Activated T-helper 2 cell treated with anti-CD3 and anti-CD28 coated beads, Interferon-gamma antibody, Interleukin-2, Interleukin-4, amounts not matched to agents 10 μg/mL and 5 μg/mL and 100 μg/mL, durations not matched to agents 14 hours and 24 hours and 36 hours (primary cell): ENCODE measurements at places on chromosomes 7 and 10.

- DNase-seq, result no peak
Measured at GRCh38 chr7:37310327-37311080, 138.2 kb downstream of the ELMO1 start.

DNA sequence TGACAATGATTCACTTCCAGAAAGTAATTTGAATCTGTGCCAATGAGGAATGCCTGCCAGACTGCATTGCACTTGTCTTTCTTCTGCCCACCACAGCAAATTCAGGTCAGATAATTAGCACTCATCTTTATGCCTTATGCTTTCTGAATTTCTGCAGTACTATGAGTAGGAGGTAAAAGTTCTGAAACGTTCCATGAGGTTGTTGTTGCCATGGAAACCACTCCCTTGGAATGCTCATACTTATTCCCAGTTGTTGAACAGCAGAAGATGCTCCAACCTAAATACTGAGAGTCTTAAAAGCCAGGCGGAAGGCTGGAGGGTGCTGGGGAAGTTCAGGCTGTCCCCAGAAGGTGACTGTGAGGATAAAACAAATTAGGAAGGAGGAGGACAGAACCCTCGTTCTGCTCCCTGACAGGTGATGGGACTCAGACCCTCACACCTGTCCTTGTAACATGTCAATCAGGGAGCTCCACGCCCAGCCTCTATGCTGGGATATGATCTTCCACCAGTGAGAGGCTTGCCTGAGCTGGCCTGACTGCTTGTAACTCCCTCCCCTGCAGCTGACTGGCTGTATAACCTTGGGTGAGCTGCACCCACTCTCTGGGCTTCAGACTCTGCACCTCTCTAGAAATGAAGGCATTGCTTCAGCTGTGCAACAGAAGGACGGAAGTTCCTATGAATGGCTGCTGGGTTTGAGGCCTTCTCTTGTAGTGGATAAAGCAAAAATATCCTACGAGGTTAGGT, 554.3 kb upstream of the MGMT start:
- no peak for DNase-seq

GRCh38 chr10:87866412-87866974, 3.1 kb downstream of the PTEN start:
- no peak for DNase-seq

DNA sequence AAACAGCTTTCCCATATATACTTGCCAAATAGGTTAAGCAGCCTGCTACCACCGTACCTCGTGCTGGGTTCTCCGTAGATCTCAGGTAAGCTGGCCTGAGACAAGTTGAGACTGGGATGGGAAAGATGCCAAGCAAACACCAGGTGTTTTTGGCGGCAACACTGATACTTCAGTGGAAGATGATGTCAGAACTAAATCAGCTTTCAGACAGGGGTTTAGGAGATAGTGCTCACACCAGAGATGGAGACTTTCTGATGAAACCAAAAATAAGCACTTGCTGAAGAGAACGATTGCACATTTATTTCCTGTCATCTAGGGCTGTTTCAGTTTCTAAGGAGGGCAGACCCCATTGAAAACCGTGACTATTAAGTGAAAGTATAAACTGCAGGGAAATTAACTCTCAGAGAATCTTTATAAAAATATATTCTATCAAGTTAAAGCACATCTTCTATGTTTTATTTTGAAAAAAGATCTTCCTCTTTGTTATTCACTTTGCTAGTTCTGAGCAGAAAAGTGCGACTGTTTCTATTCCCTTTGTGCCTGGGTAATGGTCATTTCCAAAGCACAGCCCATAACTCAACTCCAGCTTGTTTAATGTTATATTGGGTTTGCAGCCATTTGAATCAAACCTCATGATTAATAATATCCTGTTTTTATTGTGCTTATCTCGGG, 149.9 kb downstream of the CPED1 start:
- no peak for DNase-seq

GRCh38 chr10:121154846-121155245, 303.7 kb downstream of the WDR11 start:
- DNase-seq, result no peak

- no peak for DNase-seq
Measured at GRCh38 chr7:26328498-26329390, 37.1 kb downstream of the SNX10 start.

GRCh38 chr10:101829561-101830315, 11.5 kb upstream of the OGA start:
- peak; percentile 54 for DNase-seq

DNA sequence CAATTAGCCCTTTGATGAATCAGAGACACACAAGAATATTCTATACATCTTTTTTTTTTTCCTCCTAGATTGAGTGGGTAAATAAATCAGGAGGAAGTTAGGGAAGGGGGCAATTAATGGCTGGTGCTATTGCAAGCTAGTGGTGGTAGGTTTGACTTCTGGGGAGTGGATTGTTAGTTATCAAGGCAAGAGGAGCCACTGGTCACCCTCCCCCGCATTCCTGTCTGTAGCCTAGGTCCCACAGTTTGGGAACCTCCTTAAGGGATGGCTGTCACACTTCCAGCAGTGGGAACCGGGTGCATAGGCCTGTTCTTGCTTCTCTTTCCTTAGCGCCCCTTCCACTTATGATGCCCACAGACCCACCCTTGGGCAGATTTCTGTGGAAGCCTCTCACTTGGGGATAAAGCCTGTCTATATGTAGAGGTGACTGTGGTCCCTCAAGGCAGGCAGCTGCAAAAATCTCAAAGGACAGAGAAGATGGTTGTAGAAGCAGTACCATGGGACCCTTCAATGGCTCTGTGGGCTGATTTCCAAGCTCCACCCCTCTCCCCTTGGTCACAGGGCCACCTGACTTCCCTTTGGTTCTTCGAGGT, 2.3 kb upstream of the ADCK2 start:
- DNase-seq, result no peak

DNA sequence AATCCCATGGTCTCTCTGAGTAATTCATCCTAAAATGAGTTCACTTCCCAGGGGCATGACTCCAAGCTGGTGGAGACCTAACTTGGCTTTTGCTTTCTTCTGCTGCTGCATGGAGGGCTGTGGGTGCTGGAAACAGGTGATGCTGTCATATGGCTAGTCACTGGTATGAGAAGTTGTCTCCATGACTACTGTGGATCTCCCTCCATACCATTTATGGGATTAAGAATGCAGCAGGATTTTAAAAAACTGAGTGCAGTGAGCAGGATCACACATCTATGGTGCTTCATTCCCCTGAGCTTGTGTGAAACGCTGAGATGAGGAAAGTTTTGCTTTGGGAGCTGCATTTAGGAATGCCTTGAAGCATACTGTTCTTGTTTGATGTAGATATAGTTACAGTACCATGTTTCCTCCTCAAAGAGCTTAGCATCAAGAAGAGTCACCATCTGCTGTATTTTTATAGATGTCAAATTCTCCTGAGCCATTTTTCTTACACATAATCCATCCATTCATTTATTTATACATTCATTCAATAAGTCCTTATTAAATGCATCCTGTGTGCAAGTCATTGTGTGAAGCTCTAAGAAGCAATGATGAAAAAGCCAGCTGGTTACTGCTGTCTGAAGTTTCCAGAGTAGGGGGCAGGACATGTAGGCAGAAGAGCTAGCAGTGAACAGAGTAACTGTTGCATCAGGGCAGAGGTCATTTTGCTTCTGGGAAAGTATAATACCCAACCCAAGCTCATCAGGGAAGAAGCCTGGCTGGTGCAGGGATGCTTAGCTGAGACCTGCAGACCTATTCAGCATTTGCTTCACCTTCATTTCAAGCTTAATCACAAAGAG, 534.8 kb downstream of the AUTS2 start:
- no peak for DNase-seq

DNA sequence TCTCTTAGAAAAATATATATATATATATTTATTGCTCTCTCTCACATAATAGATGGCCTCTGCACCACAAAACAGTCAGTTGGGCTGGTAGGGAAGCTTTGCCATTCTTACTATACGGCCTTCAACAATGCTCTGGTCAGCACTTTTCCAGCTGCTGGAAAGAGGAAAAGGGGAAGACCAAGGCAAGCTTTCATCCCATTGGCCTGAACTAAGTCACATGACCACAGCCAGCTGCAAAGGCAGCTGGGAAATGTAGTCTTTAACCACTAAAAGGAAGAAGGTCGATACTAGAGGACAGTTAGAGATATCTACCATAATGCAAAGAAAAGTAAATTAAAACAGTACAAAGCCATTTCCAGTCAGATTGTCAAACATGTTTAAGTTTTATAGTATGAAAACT, 58.4 kb upstream of the MACROH2A2 start:
- no peak for DNase-seq

- DNase-seq, result no peak
Measured at GRCh38 chr10:69679736-69680135, 49.7 kb downstream of the FAM241B start.

- no peak for DNase-seq
Measured at GRCh38 chr10:15745751-15746150, 26.0 kb upstream of the ITGA8 start.

GRCh38 chr10:6473901-6474370, 106.1 kb downstream of the PRKCQ start:
- DNase-seq, result no peak

DNA sequence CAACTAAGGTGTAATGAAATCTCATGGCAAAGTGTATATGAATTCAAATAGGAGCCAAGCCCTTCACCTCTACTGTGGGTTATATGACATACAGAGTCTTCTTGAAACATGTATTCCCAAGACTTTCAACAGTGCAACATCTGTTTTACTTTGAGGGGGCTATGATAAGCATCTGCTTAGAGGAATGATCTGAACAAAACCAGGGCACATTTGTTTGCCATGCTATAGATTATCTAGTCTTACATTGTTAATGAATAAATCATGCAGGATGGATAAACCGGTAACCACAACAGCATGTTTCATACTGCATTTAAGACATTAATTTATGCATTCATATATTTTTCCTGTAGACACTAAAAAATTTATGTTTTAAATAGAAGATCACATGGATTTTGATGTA, 1021.9 kb downstream of the LRMDA start:
- no peak for DNase-seq

- DNase-seq, result no peak
Measured at GRCh38 chr10:70494966-70495365, 16.4 kb downstream of the PALD1 start.

GRCh38 chr7:27205325-27206280, 5.7 kb upstream of the HOXA13 start:
- no peak for DNase-seq

GRCh38 chr10:49610458-49611165, 502 bp downstream of the SLC18A3 start:
- DNase-seq, result no peak

DNA sequence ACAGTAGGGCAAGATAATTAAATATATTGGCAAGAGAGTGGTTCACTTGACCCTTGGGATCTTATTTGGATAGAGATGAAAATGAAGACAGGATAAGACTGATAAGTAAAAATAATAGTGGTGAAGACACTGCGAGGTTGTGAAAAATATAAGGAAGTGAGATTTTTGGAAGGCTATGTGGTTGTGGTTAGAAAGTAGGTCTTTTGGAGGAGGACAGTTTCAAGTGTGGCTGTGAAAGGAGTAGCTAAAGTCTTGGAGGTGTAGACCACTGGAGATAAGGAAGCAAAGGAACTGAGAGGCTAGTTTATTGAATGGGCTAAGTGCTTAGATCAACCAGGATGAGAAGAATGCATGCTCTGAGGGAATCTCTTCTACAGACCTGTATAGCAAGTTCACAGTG, 11.2 kb downstream of the MIOS start:
- no peak for DNase-seq

DNA sequence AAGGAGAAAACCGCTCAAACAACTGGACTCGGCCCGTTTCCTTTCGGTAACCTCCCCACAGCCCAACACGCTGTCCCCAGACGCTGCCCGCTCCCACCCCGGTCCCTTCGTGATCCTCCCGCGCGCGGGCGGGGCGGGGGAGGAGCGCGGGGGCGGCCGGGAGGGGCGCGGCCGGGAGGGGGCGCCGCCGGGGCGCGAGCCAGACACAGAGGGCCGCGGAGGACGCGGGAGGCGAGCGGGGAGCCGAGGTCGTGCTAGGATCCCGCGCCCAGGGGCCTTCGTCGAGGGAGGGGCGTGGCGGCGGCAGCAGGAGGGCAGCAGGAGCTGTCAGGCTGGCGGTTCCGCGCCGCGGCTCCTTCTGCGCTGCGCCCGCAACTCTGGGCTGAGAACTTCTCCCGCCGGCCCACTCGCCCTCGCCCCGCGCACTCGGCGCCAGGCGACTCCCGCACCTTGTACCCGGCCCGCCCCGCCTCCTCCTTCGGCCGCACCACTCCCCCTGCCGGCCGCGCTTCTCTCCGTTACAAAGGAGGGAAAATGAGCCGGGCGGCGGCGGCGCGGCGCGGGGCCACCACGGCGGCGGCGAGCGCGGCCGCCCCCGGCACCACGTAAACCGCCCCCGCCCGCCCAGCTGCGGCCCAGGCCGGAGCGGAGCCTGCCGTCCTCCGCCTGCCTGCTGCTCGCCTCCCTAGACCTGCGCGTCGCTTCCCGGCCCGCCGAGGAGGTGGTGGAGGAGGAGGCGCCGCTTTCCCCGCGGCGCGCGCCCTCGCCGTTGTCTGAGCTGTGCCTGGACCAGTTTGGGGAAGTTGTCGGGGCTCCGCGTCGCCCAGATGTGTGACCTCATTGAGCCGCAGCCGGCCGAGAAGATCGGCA, at the start of gene CDK14:
Gene CDK14, plus strand, starts transcription at position 521 of the 870 bp plus-strand sequence. Its CDS starts 307 bp downstream, at position 828.
- DNase-seq, result peak; percentile 30

GRCh38 chr10:46096909-46097575, 51.0 kb upstream of the MSMB start:
- no peak for DNase-seq

DNA sequence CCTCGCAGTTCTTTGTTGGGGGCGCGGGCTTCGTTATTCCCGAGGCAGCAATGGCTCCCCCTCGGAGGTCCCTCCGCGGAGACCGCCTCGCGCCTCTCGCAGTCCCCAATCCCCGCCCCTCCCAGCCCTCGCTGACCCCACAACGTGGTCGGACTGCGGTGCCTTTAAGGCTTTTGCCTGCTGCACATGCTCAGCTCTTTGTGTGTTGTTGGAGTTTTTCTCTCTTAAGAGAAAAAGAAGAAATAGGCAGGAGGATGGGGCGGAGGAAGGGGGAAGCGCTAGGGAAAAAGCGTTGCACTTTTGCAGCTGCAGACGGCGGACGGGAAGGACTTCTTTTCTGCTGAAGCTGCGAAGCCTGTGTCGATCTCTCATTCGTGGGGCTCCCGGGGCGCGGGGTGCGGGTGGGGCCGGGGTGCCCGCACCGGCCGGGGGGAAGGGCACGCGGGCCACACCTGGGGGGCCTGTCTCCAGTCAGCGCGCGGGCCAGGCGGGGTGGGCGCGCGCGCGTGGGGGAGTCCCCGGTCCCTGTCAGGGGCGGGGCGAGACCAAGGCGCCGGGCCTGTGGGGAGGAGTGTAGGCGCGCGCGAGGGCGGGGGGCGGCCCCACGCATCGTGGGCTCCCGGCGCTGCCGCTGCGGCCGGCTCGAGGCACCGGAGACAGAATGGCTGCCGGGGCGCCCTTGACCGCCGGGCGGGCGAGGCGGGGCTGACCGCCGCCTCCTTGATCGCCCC, 445 bp upstream of the ATRNL1 start:
- peak; percentile 21 for DNase-seq

- no peak for DNase-seq
Measured at GRCh38 chr10:17965649-17966235, 14.0 kb downstream of the SLC39A12 start.

DNA sequence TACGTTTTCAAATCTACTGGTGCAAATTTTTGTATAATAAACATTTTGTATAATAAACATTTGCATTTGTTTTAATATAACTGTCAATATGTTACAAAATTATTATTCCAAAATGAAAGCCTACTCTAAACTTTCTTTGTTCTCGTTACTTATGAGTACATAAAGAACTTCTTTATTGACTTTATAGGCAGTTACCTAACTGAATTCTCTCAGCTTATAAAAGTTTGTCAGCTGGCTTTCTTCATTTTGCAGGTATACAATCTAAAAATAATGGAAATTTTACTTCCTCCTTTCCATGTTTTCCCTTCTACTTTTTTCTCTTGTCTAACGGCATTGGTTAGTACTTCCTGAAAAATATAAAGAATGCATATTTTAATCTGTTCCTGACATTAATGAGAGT, 137.1 kb downstream of the CHCHD3 start:
- DNase-seq, result no peak
